Activated naive CD8-positive, alpha-beta T cell treated with anti-CD3 and anti-CD28 coated beads for 36 hours (primary cell): ENCODE measurements at places on chromosomes 7 and 10.

DNA sequence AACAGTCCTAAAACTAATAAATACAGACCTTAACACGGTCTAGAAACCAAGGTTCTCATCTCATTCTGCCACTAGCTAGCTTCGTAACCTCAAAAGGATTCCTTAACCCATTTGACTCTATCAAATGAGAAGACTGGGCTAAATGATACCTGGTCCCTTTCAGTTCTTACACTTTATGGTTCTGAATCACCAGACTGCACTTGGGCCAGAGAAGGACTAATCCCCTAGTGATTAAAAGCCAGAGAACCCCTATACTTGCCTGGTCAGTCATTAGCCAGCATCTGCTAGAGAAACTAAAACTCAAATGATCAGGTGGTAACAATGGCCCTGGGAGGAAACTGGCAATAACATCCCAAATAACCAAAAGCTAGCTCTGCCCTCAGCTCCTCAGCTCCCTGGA, 16.8 kb downstream of the TMEM243 start:
- DNase-seq, result no peak

- no peak for DNase-seq
These were observed 25.1 kb downstream of the ALOX5 start for GRCh38 chr10:45399113-45399512.

GRCh38 chr7:4724648-4725013, 42.5 kb downstream of the FOXK1 start:
- DNase-seq, result no peak

DNA sequence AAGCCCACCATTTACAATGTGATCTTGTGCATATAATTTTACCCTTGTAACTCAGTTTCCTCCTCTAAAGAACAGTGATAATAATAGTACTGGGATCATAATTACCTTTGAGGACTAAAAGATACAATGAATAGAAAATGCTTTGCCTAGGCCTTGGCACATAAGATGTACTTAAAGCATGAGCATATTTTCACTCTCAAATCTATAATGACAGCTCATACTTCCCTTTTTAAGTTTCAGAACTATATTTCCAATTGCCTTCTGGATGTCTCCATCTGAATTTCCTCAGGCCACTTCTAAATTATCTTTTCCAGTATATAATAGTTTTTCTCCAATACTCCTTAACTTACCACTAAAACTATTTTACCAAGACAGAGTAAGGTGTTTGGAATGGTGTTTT, 13.3 kb upstream of the ITGB8 start:
- DNase-seq, result no peak

- no peak for DNase-seq
These were observed 69.2 kb downstream of the MINDY4 start for GRCh38 chr7:30840141-30841024.

- DNase-seq, result no peak
These were observed 655.8 kb upstream of the ANKRD30A start for GRCh38 chr10:36469585-36469984.

DNA sequence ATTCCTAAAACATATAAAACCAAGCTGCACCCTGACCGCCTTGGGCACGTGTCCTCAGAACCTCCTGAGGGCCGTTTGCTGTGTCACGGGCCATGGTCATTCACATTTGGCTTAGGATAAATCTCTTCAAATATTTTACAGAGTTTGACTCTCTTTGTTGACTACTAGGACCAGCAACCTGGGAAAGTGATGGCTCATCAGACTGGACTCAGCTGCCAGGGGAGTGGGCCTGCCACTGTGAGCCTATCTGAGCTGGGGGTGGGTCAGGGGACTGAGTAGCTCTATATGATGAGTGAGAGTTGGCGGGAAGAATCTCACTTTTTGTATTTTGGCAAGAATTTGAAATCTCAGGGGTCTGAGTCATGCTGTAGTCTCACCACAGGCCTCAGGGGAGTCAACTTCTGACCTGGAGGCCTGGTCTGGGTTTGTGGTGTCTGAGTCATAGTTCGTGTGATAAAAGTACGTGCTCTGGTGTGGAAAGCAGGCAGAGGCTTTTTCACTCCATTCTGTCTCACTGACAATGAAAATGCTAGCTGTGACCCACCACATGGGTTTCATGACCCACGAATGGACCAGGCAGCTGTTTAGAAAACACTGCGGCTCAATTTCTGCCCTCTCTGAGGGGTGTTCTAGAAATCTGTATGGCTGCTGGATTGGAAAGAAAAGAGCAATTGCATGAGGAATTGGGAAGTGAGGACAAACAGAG, 4.2 kb upstream of the UPP1 start:
- DNase-seq, result peak; percentile 80

- no peak for DNase-seq
These were observed 94.7 kb upstream of the ZMIZ1 start for GRCh38 chr10:78973901-78974616.

GRCh38 chr7:144842377-144842851, 6.6 kb upstream of the TPK1 start:
- peak; percentile 33 for DNase-seq

- DNase-seq, result no peak
These were observed 50.3 kb downstream of the CSTF2T start for GRCh38 chr10:51649064-51649463.

DNA sequence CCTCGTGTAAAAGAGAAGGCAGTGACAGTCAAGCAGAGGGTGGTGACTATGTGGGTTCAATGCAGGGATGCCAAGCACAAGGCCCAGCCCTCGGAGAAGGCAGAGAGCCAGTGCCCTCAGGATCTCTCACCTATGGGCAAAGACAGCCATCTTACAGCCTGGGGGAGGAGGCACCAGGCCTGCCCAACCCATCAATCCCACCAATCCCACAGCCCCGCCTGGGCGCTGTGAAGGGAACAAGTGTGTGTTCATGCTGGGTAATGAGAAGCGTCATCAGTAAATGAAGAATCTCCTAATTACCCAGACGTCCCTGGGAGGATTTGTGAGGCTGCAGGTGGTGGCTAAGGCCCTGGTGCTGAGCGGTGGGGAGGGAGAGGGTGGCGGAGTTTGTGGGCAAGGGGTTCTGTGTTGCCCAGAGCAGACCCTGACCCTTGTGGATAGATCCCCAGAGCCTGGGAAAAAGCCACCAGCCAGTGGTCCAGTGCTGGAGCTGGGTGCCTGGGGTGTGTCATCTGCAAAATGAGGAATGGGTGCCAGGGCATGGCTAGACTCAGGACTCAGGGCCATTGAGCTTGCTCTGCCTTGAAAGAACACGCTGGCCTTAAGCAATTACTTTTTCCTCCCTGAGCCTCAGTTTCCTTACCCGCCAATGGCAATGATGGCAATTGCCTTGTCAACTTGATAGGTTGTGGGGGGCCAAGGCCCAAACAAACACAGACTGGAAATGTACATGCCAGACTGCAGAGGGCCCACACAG, 128.1 kb upstream of the UNC5B start:
- DNase-seq, result no peak

GRCh38 chr7:76346097-76346496, 12.7 kb downstream of the YWHAG start:
- no peak for DNase-seq

GRCh38 chr10:10364902-10365301, 652.8 kb upstream of the CELF2 start:
- DNase-seq, result no peak

- no peak for DNase-seq
These were observed 1.4 kb upstream of the DHTKD1 start for GRCh38 chr10:12067336-12067735.

DNA sequence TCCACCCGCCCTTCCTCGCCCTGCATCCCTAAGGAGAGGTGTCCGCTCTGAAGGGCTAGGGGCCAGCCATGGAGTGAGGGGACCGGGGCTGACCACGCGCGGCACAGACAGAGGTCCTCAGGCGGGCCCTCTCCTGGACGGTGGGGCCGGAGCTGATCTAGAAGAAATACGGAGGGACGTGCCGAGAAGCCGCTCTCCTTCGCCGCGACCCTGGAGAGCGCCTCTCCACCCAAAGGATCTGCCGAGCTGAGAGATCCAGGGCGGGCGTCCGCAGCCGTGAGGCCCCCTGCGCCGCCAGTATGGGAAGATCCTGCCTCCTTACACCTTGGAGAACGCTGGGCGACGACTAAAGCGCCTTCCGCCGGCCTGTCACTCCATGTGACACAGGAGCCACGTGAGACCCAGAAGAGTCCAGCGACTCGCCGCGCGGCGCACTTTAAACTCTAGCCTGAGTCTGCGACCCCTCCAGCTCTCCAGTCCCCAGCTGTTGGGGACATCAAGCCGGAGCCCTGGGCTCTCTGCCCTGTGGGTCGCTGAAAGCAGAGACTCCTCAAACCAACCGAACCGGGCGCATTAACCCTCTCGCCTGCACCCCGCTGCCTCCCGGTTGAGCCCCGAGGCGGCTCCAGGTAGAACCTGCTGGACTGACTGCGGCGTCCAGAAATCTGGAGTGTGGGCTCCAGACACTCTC, 1.5 kb upstream of the SFMBT2 start:
- peak; percentile 46 for DNase-seq

DNA sequence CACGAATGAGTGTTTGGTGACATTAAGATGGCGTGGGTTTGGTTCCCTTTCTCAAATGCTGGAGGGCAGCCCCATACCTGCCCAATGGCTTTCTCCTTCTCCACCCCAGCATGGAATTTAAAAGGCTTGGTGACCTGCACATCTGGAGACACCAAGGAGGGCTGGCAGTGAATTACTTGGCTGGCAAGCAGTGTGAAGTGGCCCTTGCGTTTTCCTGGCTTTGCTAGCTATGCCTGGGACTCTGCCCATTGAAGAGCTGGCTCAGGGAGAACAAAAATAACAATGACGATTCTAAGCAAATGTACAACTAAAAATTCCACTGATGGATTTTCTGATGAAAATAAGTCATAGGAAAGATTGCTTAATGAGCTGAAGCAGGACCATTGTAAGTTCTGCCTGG, 203.7 kb downstream of the CYP26A1 start:
- DNase-seq, result no peak

DNA sequence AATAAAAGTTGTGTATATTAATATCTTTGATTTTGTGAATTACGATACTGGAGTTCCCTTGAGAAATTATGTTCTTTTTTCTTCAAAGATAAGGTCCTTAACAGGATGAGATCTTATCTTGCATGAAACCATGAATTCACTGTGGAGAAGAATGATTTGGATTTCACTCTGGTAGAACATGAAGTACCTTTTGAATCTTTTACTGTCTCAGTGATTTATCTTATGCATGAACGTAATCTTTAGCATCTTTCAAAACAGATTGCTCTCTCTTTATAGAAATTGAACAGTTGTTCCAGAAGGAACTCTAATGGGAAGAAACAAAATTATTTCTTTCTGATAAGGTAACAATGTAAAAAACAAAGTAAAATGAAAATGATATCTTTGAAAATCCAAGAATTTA, 11.0 kb upstream of the ZNF438 start:
- DNase-seq, result no peak

GRCh38 chr10:18140149-18140956, at the start of gene CACNB2:
Gene CACNB2, plus strand, starts transcription at chr10:18140424.
- DNase-seq, result peak; percentile 5

GRCh38 chr7:142847353-142847752, 7.5 kb upstream of the EPHB6 start:
- no peak for DNase-seq
